ENCODE measurements at places on chromosomes 3 and 15.

GRCh38 chr3:153289334-153289808 lies 127.3 kb downstream of the RAP2B start:
- no peak for DNase-seq

- no peak for DNase-seq
These were observed 85.5 kb downstream of the TGFBR2 start for GRCh38 chr3:30691944-30692343.

- DNase-seq = no peak
These were observed 5.2 kb downstream of the SNRK start for GRCh38 chr3:43291546-43291945.

GRCh38 chr3:39250116-39250747 lies 29.6 kb downstream of the CX3CR1 start:
- no peak for DNase-seq

DNA sequence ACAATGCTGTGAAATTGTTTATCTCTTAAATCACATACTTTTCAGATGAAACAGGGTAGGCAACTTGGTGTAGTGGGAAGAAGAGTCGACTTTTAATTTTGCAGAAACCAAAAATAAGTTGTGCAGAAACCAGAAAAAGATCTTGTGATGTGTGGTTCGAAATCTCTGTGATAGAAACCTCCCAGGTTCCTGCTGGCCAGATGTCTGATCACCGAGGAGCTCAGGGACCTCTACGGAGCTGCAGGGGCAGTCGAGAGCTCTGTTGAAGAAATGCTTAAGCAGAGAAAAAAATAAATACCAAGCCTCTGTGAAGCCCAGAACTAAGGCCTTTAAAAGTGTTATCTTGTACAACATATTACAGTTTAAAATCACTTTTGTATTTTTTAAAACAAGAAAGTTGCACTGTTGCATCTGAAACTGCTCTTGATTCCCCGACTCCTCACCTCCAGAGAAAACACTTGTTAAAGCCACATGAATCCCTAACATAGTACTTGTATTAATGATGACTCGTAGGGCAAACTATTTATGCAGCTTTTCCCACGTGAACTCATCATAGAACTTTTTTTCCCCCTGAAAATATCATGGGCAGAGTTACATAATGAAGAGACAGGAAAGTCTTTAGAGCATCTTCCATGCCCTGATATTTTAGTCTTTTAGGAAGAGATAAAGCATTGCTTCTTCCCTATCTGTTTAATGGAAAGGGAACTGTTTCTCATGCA lies 51.3 kb downstream of the CCK start:
- DNase-seq = no peak

GRCh38 chr3:129461022-129461421 lies 21.0 kb downstream of the IFT122 start:
- DNase-seq = no peak

- DNase-seq = no peak
These were observed 21.9 kb downstream of the TSC22D2 start for GRCh38 chr3:150429767-150430671.

GRCh38 chr3:139729300-139729699 lies 51.5 kb upstream of the NMNAT3 start:
- DNase-seq = no peak

DNA sequence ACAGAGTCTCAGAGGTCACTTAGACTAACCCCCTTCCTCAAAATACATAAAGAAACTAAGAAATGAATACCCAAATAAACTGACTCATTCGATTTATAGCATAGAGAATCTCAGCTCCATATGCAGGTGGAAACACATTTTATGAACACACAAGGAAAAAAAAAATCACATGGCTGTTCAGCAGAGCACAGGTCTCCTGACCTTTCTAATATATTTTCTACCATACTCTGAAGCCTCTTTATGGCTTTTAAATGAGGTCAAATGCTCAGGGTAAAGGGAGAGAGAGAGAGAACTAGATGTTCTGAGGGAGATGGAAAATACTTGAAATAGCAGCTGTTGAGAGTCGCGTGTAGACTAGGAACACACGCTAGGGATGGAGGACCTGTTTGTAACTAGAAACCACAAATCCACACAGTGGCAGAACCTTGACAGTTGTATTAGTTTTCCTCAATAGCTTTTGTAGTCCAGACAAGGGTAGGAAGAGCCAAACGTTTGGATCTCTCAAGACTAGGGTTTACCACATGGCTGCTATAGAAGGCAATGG lies 165.3 kb downstream of the FMN1 start:
- no peak for DNase-seq

DNA sequence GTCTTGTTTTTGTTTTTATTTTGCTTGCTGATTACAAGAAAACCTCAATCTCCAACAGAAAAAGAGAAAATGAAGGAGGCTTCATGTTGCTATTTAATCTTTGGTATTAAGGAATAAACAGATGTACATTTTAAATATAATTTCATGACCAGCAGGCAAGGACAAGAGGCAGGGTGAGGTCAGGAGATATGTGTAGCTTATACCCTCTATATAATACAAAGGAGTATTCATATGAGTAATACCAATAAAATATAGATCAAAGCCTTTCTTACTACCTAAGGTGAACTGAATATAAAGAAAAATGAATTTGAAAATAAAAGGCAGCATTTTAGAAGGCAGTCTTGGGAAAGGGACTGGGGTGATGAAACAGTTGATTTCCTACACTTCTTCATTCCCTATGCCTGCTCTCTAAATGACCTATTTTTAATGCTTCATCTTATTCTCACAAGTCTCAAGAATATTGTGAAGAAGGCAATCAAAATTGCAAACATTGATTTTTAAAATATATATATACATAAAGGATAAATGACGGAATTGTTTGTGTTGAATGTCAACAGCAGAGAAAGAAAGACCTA lies 8.6 kb upstream of the CBLB start:
- no peak for DNase-seq

DNA sequence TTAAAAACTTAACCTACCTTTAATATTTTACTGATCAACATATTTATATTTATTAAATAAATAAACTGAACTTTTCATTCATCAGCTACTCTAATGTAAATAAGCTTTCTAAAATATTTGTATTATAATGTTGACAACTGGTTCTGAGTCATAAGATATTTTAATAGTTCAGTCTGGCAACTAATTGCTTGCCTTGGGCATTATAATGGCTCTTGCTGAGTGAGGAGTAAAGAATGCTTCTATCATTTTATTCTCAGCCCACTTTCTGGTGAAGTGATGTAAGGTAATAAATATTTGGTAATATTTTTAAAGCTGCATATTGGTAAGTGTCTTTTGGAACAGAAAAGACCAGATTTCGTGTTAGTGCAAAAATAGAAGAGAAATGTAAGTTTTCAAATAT lies 81.5 kb downstream of the DIPK2A start:
- DNase-seq = peak; percentile 51

GRCh38 chr3:141249041-141249440 lies 17.4 kb downstream of the PXYLP1 start:
- no peak for DNase-seq

DNA sequence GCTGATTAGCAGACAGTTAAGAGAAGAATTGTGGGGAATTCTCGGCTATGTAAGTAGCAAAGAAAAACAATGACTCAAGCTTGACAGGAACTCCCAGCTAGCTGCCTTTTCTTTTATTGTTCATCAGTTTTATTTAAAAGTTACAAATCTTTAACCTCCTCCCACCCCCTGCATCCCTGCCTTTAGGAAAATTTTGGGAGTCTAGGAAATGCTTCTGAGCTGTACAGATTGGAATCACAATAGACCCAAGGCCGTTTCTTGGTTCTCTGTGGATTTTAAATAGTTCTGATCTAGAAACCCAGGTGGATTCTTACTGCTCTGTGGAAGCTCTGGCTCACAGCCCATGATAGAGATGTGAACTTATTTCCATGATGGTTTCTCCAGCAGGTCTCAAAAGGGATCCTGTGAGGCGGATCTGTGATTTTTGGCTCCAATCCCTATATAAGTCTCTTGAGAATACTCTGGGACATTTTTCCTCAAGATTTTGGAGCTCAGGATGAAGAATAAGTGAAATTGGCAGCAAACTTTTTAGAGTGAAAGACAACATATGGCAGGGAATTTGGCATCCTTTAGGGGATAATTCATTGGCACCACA lies 312.3 kb downstream of the EPHA3 start:
- no peak for DNase-seq

- peak; percentile 14 for DNase-seq
These were observed 417.4 kb upstream of the NAALADL2 start for GRCh38 chr3:174441588-174442301.

DNA sequence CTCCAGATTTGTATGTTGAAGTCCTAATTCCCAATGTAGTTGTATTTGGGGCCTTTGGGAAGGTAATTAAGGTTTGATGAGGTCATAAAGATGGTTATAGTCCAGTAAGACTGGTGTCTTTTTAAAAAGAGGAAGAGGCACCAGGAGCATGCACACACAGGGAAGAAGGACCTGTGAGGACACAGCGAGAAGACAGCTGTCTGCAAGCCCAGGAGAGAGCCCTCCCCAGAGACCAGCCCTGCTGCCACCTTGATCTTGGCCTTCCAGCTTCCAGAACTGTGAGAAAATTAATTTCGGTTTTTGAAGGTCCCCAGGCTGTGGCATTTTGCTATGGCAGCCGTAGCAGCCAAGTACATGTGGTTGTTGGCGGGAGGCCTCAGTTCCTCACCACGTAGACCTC lies 32.8 kb upstream of the TSEN2 start:
- DNase-seq = no peak

DNA sequence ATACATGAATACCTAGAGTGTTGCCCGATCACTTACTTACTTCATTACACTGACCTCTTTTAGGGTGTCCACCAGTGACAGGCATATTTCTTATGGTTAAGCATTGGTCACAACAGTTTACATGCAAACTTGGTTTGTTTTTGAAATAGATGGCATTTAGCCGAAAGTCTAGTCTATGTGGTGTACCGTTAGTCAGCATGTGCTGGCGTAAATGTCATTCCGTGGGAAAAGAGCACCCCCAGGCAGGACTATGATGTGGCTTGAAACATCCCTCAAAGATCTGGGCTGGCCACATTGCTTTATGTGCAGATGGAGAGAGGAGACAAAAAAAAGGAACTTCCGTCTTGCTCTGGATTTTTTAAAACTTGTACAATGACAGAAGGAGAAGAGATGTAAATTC lies 357.0 kb upstream of the ICE2 start:
- DNase-seq = no peak

DNA sequence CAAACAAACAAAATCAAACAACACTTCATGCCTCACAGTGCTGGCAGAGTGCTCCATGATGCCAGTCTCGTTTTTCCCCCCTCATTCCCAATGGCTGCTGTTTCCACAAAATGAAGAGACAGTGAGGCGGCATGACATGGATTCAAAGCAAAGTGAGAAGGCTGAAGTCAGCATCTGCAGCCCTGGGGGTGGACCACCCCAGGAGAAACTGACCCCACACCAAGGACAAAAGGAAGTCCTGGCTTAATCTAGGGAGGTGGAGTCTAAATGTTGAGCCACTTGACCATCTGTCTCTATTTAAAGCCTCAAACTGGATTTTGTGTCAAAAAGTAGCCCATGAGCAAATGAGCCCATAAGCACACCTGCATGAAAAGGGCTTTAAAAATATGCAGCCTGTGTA lies 151.2 kb upstream of the RORA start:
- DNase-seq = no peak

- DNase-seq = no peak
These were observed 16.0 kb downstream of the SLC51A start for GRCh38 chr3:196232154-196232881.

- no peak for DNase-seq
These were observed 207.0 kb downstream of the DIPK2A start for GRCh38 chr3:144178607-144179006.

Measured in HTR-8/SVneo (cell line).